CD8-positive, alpha-beta T cell (primary cell): ENCODE measurements at places on chromosomes 12 and 14. TPM values are rescaled to one million over a fixed set of nuclear protein-coding genes. Genes with fewer than 3 reads are reported as not detected.

The RHEBL1 gene
- 4.7 TPM for total RNA-seq

The ATP2A2 gene
- 100 TPM for total RNA-seq

DNA sequence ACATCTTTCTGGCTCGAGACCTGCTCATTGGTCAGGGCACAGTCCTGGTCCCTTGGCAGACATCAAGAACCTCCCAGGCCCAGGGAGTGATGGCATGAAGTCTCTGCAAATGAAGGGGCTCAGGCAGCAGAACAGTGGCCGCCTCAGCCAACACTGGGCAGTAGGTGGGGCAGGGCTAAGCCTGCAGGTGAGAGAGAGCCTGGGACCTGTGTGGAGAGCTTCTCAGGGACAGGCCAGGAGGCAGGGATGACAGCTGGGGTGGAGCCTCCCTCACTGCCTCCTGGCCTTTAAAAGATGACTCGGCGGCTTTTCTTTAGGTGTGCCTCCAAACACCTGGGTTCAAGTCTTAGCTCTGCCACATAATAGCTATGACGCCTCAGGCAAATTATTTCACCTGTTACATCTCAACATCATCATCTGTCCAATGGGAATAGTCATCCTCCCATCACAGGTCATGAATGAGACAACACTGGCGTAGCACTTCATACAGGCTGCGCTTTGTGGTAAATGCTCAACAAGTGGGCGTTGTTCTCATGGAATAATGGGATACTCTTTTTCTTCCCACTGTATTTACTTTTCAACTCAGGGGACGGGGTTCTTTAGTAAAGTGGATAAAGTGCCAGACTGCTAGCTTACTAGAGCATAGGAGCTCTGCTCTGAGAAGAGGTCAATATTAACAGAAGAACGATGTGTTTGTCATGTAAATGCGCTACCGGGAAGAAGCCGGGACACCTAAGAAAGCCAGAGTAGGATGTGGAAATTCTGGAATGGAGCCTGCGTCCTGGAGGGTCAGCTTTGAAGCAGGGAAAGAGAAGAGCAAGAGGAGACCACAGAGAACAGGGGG, 277.4 kb downstream of the FOXN3 start:
- no peak for DNase-seq

DNA sequence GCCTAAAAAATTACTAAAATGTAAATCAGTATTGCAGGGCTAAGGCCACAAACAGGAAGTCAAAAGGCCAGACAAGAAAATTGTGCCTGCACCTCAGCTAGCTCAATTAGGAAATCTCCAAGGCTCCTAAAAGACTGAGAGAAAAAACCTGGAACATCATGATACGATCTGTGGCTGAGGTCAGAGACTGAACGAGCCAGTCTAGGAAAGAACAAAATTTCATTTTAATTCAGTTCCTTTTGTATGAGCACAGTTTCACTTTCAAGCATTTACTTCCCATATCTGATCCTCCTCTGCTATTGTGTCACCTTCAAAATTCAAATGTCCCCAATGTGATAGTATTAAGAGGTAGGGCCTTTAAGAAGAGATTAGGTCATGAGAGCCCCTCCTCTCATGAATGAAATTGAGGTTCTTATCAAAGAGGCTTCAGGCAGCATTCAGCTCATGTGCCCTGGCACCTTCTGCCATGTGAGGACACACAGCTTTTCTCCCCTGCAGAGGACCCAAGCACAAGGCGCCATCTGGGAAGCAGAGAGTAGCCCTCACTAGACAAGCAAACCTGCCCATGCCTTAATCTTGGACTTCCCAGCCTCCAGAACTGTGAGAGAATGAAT, 14.8 kb downstream of the PRKAB1 start:
- no peak for DNase-seq

- no peak for DNase-seq
These were observed 116.5 kb downstream of the METTL25 start for GRCh38 chr12:82474798-82475184.

GRCh38 chr12:61250303-61250702, 1009.9 kb upstream of the USP15 start:
- DNase-seq = no peak
